ENCODE measurements at places on chromosomes 6 and 20.

- DNase-seq, result no peak
Observed at GRCh38 chr20:41004531-41005360, 23.9 kb upstream of the TOP1 start.

GRCh38 chr20:25064561-25065071 is 6.7 kb upstream of the ACSS1 start:
- no peak for DNase-seq

- DNase-seq, result peak; percentile 82
Observed at GRCh38 chr20:62143081-62143956, at the start of the genes PSMA7 and SS18L1. Gene PSMA7 (minus strand): TSS chr20:62143394. CDS start chr20:62143303, 91 bp downstream. Gene SS18L1 (plus strand): TSS chr20:62143769. CDS start chr20:62143821, 52 bp downstream.

GRCh38 chr6:150672800-150673199 is 73.1 kb downstream of the PLEKHG1 start:
- no peak for DNase-seq

DNA sequence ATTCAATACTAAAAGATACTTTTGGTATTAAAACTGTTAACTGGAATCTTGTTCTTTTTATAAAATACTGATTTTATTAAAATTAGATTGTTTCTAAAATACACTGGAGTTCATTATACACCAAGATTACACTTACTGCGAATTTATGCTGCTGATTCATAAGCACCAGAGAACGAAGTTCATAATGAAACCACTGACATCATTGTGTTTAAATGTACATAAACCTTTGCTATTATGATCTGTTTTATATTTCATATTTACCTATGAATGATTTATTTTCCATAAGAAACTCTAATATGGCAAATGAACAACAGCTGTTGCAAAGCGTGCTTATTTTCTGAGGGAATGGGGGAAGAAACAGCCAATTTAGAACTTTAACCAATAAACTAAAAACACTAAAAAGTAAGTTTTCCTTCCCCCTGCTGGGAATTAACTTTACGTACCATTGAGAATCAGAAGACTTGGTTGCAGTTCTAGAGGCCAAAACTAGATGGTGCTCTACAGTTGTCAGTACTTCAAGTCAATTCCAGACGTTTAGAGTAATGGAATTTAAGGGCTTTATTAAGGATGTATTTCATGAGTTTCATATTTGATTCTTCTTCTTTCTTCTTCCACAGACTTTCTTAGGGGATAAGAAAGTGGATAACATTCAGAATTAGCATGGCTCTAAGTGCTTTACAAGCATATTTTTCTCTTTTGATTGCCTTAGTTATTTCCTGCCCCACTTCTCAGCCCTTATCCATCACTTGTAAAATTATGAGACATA is 30.8 kb upstream of the COL19A1 start:
- no peak for DNase-seq

- no peak for DNase-seq
Observed at GRCh38 chr6:44284121-44284520, 13.9 kb downstream of the TMEM151B start.

DNA sequence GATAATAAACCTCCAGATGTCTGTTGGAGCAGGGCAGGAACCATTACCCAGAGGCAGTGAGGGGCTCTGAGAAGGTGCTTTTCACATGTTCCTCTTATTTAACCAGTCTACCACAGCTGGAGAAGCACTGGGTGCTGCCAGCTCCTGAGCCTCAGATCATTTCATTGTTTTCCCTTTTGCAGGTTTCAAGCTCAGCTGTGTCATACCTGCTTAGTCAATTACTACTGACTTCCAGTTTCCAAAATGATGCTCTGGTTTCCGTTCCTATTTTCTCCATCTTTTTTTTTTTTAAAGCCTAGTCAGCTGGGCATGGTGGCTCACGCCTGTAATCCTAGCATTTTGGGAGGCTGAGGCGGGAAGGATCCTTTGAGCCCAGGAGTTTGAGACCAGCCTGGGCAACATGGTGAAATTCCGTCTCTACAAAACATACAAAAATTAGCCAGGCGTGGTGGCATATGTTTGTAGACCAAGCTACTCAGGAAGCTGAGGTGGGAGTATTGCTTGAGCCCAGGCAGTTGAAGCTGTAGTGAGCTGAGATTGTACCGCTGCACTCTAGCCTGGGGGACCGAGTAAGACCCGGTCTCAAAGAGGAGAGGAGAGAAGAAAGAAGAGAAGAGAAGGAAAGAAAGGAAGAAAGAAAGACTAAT is 6.7 kb downstream of the FLOT1 start:
- no peak for DNase-seq

GRCh38 chr6:123962508-123962907 is 158.8 kb downstream of the NKAIN2 start:
- DNase-seq, result no peak

DNA sequence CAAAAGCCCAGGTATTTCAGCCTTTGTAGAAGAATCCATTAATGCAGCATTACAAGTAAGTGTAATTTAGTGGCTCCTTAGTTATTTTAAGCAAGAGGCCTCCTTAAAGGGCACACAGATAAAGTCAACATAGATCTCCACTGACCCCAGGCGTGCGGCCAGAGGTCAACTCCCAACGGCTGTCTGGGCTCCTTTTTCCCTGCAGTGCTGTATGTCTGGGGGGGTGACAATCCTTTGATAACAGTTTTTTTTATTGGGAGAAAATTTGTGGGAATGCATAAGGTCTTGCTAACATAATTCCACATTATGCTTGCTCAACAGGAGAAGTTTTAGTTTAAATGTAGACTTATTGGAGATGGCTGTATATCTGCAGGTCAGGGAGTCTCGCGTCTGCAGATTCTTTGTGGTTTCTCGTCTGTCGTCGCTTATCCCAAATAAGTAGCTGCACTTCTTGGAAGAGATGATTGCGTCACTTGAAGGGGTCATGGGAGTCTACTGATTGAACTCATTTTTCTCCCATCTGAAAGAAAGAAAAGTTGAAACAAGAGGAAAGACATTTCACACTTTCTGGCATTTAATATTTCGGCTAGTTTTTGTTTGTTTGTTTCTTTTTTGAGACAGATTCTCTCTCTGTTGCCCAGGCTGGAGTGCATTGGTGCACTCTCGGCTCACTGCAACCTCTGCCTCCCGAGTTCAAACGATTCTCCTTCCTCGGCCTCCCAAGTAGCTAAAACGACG is 151.7 kb upstream of the AKAP12 start:
- no peak for DNase-seq

- no peak for DNase-seq
Observed at GRCh38 chr6:15736297-15736696, 73.5 kb upstream of the DTNBP1 start.

- DNase-seq, result no peak
Observed at GRCh38 chr6:73532293-73532692, 11.5 kb upstream of the EEF1A1 start.

- no peak for DNase-seq
Observed at GRCh38 chr20:44151621-44152416, 35.2 kb downstream of the JPH2 start.

DNA sequence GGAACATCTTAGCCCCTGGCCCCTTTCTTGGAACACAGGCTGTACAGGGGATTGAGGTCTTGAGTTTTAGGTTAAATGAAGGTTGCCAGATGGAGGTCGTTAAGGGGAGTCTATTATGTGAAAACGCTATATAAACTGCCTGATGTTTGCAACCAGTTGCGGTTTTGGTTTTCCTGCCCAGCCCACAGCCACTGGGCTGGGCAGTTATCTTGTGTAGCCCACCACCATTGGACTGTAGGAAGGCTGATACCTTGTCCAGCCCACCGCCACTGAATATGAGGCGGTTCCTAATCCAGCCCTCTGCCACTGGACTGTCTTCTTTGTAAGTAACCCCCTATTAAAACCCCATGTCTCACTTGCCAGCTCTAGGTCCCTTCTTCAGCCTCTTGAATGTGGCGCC is 42.3 kb upstream of the COL21A1 start:
- DNase-seq, result no peak

DNA sequence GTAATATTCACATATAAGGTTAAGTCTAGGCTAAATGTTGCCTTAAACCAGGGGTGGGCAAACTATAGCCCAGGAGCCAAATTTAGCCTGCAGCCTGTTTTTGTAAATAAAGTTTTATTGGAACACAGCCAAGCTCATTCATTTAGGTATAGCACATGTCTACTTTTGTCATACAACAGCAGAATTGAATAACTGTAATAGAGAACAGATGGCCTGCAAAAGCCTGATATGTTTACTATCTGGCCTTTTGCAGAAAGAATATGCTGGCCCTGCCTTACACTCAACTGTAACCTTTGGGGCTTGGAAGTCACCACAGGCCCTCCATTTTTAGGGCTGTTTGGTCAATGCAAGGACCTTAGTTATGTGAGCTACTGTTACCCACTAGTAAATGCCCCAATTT is 17.7 kb upstream of the BCLAF1 start:
- DNase-seq, result no peak

DNA sequence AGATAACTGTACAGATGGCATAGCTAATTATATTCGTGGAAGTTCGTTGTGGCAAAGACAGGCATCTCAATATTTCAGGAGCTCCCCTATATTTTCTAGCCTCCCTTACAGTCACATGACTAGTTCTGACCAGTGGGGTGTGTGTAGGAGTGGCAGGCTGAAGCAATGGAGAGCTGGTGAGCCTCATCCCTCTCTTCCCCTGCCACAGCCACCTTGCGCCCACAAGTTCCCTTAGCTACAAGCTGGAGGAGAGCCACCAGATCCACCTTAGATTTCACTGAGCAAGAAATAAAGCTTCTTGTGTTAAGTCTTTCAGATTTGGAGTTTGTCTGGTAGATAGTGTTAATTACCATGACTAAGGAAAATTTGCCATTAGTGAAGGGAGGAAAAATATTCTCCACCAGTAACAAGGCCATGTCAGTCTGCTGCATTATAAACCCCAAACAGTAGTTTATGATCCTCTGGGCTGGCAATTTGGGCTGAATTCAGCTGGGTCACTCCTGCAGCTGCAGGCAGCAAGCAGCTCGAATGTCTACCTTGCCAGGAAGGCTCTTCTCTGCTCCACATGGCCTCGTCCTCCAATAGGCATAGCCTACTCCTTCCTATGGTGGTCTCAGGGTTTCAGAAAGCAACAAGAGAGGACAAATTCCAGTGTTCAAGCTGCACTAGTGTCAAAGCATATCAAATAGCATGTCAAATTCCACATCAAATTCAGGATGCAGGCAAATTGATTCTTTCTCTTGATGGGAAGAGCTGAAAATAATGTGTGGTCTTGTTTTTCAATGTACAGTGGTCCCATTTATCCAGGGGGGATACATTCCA is 7.4 kb upstream of the RBCK1 start:
- DNase-seq, result no peak

- no peak for DNase-seq
Observed at GRCh38 chr6:85421972-85422371, 27.9 kb upstream of the NT5E start.

DNA sequence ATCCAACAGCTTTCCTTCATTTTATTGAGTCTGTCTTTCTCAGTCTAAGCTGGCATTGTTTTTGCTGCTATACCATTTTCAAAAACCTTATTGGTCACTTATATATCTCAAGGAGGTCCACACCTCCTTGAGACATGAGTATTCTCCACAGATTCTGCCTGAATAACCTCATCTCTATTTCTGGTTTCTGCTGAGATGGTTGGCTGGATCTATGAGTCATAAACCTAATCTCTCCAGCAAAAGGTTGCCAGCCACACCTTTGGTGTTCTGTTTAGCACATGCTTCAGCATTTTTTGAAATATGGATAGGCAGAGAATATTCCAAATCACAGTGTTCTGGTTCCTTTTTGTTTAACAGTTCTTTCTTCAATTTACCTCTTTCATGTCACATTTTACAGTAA is 40.8 kb upstream of the TMEM244 start:
- DNase-seq, result no peak

DNA sequence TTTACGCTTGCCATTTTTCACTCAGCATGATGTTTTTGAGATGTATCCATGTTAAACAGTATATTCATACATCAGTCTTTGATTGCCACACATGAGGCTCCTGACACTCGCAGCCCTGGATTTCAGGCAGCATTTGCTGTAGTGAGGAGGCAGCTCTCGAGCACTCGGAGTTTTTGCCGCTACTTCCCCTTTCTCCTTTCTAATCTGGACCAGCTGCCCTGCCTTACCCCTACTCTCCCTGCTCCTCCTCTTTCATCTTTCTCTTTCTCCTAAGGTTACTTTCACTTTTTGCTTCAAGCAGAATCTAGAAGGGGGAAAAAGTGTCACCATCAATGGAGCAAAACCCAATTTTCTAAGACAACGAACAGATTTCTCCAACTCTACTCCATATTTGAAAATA is 5.9 kb upstream of the CST3 start:
- no peak for DNase-seq

- no peak for DNase-seq
Observed at GRCh38 chr6:29749668-29750067, 26.4 kb downstream of the HLA-F start.

- no peak for DNase-seq
Observed at GRCh38 chr6:125046107-125046925, 84.1 kb downstream of the RNF217 start.

GRCh38 chr20:17488916-17489600 is 42.1 kb downstream of the BFSP1 start:
- no peak for DNase-seq

- no peak for DNase-seq
Observed at GRCh38 chr6:105041880-105042279, 85.0 kb downstream of the LIN28B start.

GRCh38 chr20:46174469-46175126 is 56.5 kb downstream of the CD40 start:
- DNase-seq, result peak; percentile 41

GRCh38 chr20:16707674-16708073 is 22.2 kb upstream of the SNRPB2 start:
- DNase-seq, result no peak

DNA sequence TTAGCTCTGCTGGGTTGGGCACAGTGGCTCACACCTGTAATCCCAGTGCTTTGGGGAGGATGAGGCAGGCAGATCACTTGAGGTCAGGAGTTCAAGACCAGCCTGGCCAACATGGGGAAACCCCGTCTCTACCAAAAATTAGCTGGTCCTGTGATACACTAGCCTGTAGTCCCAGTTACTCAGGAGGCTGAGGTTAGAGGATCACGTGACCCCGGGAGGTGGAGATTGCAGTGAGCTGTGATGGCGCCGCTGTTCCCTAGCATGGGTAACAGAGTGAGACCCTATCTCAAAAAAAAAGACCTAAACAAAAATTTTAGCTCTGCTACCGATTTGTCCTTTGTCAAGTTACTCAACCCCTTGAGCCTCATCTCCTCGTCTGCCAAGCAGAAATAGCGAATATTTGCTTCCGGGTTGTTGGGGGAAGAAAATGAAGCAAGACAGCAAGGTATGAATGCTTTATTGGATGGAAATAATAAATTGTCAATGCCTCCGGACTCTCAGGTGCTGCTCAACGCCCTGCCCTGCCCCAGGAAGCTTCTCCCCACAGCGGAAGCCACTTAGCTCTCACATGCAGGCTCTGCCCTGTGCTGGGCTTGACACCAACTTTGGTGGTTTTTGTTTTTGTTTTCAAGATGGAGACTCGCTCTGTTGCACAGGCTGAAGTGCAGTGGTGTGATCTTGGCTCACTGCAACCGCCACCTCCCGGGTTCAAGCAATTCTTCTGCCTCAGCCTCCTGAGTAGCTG is 24.9 kb upstream of the ITCH start:
- DNase-seq, result no peak

- no peak for DNase-seq
Observed at GRCh38 chr6:154613137-154613676, 102.7 kb upstream of the CNKSR3 start.

DNA sequence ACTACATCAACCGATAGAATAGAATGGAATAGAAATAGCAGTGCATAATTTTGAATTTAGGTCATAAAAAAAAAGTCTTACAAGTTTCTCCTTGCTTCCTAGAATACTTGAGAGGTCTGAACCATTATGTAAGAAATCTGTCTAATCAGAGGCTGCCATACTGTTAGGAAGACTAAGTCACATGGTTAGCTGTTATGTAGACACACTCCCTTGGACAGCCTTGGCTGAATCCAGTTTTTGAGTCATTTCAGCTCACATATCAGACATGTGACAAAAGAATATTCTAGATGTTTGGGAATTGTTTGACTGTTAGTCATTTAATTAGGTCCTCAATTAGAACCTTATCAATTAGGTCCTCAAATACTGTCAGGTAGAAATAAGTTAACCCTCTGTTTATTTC is 1601.4 kb downstream of the GRIK2 start:
- DNase-seq, result no peak

Measured in stimulated activated CD4-positive, alpha-beta T cell treated with anti-CD3 and anti-CD28 coated beads, TNF-alpha, amount 100 ng/mL, for 24 hours (primary cell).